NCI-H774 (cell line): ENCODE measurements at places on chromosomes 2 and 18.

GRCh38 chr18:71125581-71125980 is 836.7 kb downstream of the SOCS6 start:
- no peak for DNase-seq

- no peak for DNase-seq
Observed at GRCh38 chr18:12766986-12767433, 64.2 kb downstream of the PSMG2 start.

DNA sequence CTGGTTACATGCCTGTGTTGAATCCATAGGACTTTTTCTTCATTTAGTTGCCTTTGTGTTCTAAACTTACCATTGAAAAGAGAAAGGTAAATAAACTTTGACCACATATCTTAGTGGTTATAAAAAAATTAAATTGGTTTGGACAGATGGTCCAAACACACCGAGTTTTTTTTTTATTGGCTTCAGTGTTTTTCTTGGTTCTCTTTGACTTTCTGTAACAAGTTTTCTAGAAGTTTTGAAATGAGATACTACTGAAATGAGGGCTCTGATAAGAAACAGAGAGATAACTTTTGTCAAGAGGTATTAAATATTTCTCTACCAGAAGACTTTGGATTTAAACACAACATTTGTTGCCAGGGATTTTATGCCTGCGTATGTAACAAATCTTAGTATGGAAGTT is 20.7 kb downstream of the SPTBN1 start:
- no peak for DNase-seq

DNA sequence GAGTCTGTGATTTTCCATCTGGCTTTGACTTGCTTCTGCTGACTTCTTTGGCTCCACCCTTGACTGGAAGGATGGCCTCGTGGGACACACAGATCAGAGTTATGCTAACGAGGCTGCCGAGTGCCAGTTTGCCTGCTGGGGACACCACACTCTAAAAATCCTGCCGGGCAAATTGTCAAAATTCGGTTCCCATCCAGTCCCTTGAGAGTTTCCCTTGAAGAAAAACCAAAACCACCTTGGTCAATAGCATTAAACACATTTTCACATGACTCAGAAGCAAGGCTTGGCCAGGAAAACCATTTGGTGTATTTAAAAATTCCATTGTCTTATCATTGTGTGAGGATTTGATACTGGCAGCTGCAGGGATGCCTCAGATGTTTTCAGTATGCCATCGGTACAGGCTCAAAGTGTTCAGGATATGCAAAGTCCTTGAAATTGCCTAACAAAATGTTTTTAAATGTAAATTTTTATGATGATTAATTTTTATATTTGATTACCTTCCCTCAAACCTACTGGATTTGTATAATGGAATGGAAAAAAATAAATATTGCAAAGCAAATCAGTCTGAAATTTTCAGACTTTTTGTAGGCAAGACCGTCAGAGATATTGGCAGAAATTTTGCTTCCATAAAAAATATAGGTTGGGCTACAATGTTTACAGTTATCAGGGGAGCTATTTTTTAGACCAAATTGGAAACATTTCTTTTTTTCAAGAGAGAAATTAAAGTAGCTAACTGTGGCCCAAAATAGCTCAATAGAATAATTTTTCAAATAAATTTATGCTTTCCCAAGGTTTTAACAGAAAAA is 41.6 kb downstream of the KCNE4 start:
- DNase-seq, result no peak

GRCh38 chr2:5227062-5227699 is 465.0 kb upstream of the SOX11 start:
- no peak for DNase-seq

DNA sequence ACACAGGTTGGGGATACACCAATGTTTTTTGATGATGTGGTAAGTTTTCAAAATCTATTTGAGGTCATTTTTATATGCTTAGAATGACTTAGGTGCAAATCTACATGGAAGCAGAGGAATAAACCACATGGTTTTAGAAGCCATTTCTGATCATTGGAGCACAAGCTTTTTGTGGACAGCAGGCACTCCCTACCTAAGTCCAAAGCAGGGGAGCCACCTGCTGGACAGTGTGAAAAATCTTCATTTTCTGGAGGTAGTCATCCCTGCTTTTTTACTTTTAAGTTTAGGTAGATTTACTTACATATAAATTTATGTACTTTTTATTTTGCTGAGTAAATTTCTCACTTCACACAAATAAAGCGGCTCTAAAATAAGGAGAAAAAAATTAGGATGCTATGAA is 323.2 kb downstream of the PLCL1 start:
- DNase-seq, result peak; percentile 71

DNA sequence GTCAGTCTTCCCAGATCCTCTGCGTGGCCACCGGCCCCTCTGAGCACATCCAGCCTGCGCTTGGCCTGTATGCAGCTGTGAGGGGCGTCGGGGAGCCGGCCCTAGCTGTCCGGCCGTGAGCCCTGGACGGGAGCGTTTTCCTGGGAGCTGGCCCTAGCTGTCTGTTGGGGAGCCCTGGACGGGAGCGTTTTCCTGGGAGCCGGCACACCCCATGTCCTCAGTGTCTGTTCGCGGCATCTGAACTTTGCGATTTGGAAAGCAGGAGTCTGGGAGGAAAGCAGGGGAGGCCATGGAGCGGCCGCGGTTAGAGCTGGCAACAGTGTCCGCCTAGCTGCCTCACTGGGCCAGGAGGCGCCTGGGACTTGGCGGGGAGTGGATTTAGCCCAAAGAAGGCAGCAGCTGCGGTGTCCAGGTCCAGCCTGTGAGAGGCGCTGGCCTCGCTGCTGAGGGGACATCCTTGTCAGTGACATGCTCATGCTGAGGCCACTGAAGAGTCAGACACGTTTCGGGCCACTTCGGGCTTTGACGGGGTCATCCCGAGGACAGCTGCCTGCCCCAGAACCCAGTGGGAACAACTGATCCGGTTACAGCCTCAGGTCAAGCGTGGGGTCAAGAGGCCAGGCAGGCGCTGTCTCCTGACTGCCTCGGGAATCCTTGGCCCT is 75.8 kb downstream of the KCNG2 start:
- DNase-seq, result no peak

GRCh38 chr18:8938817-8939216 is 163.7 kb upstream of the NDUFV2 start:
- DNase-seq, result no peak

DNA sequence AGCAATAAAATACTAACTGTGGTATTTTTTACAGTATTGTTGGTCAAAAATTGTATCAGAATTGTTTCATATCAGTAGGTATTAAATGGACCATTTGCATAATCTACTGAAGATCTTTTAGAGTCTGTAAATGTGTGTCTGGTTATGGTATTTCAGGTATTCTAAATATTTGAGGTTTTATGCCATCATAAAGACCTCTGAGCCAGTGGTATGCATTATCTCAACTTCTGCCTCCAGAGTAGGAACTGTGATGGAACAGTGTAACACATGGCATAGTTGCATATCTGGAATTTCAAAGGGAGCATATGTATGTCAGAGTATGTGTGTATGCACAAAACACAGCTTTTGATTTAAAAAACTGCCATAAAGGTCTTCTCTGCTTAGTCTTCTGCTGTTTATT is 15.4 kb downstream of the GREB1L start:
- no peak for DNase-seq

DNA sequence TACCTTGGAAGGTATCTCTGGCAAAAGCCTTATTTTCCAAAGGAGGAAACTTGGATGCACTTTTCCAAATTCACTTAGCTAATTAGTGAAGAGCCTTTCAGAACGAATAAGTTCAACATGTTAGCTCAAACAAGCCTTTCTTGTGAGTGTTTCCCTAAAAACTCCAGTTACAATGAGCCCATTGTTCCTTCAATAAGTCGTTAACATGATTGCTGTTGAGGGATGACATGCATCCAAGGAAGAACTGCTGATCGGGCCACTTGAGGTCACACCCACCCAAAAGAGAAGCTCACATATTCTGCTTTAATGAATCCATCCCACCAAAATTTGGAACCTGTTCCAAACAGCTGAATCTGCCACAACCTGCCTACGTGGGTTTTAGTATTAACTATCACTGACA is 48.1 kb upstream of the SLC35G4 start:
- no peak for DNase-seq

- DNase-seq, result no peak
Observed at GRCh38 chr2:66362701-66363100, 72.2 kb upstream of the MEIS1 start.

- no peak for DNase-seq
Observed at GRCh38 chr18:35167857-35168256, 73.0 kb upstream of the ZNF397 start.

GRCh38 chr18:77222464-77222863 is 27.2 kb upstream of the GALR1 start:
- DNase-seq, result peak; percentile 17

DNA sequence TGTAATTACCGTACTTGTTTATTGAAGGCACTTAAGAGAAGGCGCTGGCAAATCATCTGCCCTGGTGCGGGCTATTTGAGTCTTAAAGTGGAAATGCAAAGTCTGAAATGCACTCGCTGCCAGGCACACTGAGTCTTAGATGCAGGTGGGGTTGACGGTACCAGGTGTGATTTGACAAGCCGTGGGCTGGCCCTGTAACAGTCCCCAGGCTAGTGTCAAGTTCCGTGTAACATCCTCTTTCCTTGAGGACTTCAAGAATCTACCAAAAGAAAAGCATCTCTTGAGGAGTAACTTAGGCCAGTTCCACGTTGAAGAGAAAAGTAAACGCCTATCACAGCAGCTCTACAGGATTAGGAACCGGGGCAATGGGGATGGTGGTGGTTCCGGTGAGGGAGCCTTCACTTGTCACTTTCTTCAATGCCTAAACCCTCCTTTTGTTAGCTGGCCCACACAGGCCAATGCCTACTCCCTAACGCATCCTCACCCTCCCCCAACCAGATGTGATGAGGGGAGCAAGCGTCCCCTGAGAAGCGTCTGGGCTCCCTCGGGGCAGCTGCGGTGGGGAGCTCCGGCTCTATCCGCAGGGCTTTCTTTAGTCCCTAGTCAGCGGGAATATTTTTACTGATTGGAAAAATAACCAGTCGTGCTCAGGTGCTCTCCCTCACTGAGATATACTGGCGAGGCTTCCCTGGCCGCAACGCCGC is 1.5 kb upstream of the UGP2 start:
- DNase-seq, result no peak

- no peak for DNase-seq
Observed at GRCh38 chr2:19993731-19994130, 3.8 kb upstream of the WDR35 start.

DNA sequence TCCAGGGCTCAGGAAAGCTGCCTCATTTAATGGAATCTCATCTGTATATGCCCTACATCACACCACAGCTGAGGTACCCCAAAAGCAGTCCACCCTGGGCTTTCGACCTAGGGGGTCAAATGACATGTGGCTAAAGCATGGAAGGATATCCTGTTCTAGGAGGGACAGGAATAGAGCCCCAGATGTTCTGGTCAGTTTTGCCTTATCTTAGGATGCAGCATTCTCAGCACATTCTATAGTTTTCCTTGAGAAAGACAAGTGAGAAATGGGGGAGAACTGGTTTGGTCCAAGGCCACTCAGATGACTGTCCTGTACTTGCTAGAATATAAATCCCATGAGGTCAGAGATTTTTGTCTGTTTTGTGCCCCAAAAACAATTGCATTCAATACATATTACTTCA is 688.0 kb upstream of the ZEB2 start:
- no peak for DNase-seq

- peak; percentile 10 for DNase-seq
Observed at GRCh38 chr2:199485732-199486335, 28.1 kb upstream of the SATB2 start.

GRCh38 chr2:99957332-99958133 is 184.9 kb downstream of the AFF3 start:
- no peak for DNase-seq

- DNase-seq, result no peak
Observed at GRCh38 chr2:241947876-241948275, 78.3 kb downstream of the RTP5 start.

DNA sequence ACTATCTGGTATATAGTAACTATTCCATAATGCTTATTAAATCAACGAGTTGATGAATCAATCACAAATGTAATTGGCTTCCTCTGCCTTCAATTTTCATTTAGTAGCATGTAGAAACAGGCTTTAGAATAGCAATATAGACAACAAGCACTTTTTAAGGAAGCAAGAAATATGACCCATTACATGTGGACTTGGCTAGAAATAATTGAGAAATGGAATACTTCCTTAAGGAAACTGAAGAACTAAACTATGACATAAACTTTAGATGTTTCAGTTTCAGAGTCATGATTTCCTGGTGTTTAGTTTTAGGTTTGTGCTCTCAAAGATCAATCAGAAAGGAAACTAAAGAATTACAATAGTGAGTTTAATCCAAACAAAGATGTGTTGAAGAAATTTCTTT is 443.8 kb downstream of the MBD2 start:
- DNase-seq, result no peak

DNA sequence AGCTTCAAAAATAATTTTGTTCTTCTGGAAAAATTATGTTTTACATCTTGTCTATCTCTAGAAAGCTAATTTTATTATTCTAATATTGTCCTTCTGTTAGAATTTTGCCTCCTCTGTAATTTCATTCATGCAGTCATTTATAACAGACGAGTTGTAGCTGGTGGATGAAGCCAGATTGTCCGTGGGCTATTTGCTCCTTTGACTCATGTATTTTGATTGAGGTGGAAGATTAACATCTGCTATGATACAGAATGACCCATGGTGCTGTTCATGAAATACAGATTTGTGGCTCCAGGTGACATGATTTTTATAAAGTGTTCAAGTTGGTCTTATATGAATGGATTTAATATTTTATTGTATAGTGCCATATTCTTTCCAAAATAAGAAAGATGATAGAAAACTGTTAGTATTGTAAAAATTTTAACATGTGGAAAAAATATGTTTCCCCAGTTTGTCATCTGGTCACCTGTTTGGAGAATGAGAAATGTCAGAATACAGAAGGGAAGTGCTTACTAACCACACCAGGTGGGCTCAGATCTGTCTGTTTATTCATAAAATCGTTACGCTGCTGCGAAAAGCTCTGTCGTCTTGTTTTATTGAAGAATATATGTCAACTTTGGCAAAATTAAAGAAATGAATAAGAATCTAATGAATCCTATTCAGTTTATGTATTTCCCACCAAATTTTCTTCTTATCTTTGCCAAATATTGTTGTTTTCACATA is 20.4 kb upstream of the L3MBTL4 start:
- DNase-seq, result no peak

- no peak for DNase-seq
Observed at GRCh38 chr2:24385366-24385765, 25.0 kb upstream of the ITSN2 start.

- no peak for DNase-seq
Observed at GRCh38 chr2:11388262-11389051, 44.0 kb upstream of the ROCK2 start.

DNA sequence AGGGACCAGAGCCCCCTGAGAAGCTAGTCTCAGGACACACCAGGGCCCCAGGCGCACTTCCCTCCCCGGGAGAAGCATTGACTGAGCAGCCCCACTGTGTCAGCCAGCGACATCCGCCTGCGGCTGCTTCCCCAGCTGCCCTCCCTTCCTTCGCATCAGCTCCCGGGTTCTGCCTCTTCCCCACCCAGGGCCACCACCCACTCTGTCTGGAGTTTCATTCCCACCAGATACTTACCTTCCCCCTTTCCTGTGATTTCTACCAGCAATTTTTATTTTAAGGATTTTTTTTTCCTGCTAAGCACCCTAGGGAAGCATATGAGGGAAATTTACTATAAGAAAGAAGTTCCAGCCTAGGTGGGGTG is 99.2 kb downstream of the SMAD7 start:
- no peak for DNase-seq

GRCh38 chr2:5749347-5749746 is 57.2 kb downstream of the SOX11 start:
- no peak for DNase-seq

GRCh38 chr2:196113061-196113974 is 44.7 kb upstream of the DNAH7 start:
- DNase-seq, result no peak

- no peak for DNase-seq
Observed at GRCh38 chr2:3986063-3986462, 282.7 kb downstream of the DCDC2C start.
